Activated CD4-positive, alpha-beta T cell treated with anti-CD3 and anti-CD28 coated beads, Interleukin-2, amount 10 ng/mL, durations not matched to agents 24 days and 14 days (primary cell): ENCODE measurements at places on chromosomes 5 and 9. TPM values are rescaled to one million over a fixed set of nuclear protein-coding genes. Genes with fewer than 3 reads are reported as not detected.
A peak's percentile ranks its signal among the peaks of the same experiment; 100 is the strongest.

Gene CD72
- 8.1 and 9.0 TPM in 2 replicates for total RNA-seq

Gene SLCO6A1
- not detected in 2 replicates for total RNA-seq

Gene SNCAIP
- not detected in 2 replicates for total RNA-seq

Gene ARHGEF28
- 0.14 TPM in 1 of 2 replicates, not detected in the other for total RNA-seq

Gene F2RL2
- not detected in 2 replicates for total RNA-seq

Gene PTTG1
- 88.9 and 94.3 TPM in 2 replicates for total RNA-seq

GRCh38 chr5:15807871-15808270 lies 307.9 kb downstream of the FBXL7 start:
- no peak for DNase-seq

- no peak for DNase-seq
Observed at GRCh38 chr5:83540105-83540504, 68.6 kb downstream of the VCAN start.

DNA sequence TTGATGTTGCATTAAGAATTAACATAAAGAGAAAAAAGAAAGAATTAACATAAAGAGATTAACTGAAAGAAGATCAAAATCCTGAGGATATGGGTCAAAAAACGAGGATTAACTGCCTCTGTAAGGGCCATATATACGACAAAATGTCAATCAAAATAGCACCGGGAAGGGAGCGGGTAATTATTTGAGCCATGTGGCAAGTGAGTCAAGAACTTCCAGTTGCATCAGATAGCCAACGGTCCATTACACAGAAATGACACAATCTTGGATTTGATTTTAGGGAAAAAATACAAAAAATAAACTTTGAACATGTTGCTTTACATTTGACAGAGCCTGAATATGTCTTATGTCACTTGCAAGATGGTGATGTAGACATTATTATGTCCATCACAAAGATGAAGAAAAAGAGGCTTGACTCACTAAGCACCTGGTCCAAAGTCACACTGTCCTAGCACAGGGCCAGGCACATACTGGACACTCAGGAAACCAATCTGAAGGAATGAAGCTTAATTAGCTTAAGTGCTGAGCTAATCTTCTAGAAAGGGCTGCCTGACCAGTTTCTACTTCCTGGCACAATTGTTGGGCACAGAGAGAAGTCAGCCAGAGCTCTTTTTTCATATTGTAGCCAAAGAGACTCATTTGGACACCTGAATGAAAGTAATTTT lies 273.2 kb upstream of the PAPPA start:
- no peak for DNase-seq

- DNase-seq, result no peak
Observed at GRCh38 chr9:128333451-128333869, 6.9 kb upstream of the SLC27A4 start.

- DNase-seq, result no peak
Observed at GRCh38 chr5:16727755-16728325, 111.0 kb upstream of the RETREG1 start.

DNA sequence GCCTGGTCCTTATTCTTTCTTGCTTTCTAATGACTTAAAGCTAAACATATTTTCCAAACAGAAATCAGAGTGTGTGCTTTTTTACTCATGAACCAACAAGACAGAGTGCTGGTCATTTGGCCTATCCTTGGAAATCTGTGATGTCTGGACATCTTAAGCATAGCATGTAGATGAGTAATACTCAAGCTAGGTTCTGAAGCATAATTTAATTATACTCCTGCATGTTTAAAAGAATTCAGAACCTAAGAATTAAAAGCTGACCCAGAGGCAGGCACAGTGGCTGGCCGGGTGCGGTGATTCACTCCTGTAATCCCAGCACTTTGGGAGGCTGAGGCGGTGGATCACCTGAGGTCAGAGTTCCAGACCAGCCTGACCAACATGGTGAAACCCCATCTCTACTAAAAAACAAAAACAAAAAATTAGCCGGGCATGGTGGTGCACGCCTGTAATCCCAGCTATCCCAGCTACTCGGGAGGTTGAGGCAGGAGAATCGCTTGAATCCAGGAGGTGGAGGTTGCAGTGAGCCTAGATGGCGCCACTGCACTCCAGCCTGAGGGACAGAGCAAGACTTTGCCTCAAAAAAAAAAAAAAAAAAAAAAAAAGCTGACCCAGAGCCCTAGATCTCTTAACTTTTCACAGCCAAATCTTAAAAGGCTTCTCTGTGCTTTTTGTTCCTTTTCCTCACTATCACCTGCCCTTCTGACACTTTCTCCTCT lies 16.2 kb upstream of the TJP2 start:
- peak; percentile 71 for DNase-seq
